ENCODE measurements at places on chromosomes 2 and 18.

- no peak for DNase-seq
Measured at GRCh38 chr2:238714038-238714528, 133.8 kb upstream of the TWIST2 start.

DNA sequence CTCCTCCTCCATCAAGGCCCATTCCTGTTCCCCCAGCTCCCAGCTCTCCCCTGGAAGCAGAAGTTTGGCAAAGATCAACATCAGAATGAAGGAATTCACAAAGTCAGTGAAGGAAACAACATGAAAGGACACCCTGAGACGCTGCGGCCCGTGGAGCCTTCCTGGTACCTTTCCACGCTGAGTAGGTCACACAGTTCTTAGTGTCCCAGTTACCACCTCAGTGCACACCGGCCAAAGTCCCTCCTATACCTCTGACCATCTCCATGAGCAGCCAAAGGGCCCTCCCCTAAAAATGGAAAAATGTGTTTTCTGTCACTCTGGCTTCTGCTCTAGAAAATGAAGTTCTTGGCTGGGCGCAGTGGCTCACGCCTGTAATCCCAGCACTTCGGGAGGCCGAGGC lies 191.6 kb upstream of the AGAP1 start:
- DNase-seq: no peak

- DNase-seq: no peak
Measured at GRCh38 chr2:80393991-80394390, 89.4 kb upstream of the LRRTM1 start.

DNA sequence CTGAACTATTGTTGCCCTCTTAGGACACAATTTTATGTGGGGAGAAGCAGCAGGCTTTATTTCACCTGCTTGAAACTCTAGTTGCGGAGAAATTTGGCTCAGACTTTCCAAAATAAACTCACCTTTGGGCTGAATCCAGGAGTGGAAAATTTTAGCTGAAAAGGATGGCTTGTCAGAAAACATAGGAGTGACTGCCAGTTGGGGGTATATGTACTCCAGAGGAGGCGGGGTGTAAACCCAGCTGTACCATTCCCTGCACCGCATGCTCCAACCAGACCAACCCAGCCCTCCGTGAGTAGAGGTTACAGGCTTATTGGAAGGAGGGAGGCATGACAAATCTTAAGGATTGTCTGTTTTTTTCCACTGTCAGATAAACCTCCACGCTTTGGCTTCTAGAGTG lies 53.8 kb downstream of the PRKCE start:
- DNase-seq: no peak

GRCh38 chr2:1899396-1899730 lies 155.0 kb upstream of the PXDN start:
- DNase-seq: no peak

- DNase-seq: no peak
Measured at GRCh38 chr2:31764169-31764568, 183.4 kb upstream of the SRD5A2 start.

Data from CD4-positive, alpha-beta T cell treated with Interferon gamma for 1 hour (primary cell).